NCI-H1417 treated with DMSO at 0.1 percent for 48 hours (cell line): ENCODE measurements at places on chromosomes 2 and 18.

- DNase-seq = no peak
These were observed 92.9 kb downstream of the TWIST2 start for GRCh38 chr2:238940806-238941205.

DNA sequence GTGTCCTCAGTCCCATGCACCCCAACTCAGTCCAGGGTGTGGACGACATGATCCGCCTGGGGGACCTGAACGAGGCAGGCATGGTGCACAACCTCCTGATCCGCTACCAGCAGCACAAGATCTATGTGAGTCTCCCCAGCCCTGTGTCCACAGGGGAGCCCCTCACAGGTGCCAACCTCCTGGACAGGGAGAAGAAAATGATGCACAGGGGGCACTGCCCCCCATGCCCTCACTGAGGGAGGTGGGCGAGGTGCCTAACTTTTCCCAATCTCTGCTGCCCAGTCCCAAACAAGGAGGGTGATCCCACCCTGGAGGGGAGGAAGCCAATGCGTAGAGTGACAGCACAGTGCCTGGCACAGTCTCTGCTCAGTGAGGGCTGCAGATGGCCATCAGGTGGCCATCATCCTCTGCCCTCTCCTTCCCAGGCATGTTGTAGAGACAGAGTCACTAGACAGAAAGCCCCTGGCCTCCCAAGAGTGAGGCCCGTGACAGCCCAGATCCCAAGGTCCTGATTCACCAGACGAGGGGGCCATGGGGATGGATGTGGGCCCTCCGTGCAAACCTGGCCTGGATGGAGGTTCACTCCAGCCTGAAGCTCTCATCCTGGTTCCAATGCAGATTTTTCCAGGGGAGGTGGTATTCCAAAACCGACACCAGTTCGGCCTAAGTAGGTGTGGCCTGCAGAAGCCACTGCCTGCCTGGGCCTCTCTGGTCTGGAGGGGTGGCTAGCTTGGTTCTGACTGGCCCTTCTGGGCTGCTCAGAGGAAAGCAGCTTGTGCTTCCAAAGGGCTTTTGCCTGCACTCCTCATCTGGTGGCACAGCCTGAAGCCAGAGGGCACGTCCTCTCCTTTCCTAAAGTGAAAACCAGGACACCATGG, 30.0 kb downstream of the MYO7B start:
- no peak for DNase-seq

- no peak for DNase-seq
These were observed 367.1 kb downstream of the HRH4 start for GRCh38 chr18:24827501-24827900.

GRCh38 chr18:54444319-54444914, 86.7 kb downstream of the C18orf54 start:
- DNase-seq = no peak

DNA sequence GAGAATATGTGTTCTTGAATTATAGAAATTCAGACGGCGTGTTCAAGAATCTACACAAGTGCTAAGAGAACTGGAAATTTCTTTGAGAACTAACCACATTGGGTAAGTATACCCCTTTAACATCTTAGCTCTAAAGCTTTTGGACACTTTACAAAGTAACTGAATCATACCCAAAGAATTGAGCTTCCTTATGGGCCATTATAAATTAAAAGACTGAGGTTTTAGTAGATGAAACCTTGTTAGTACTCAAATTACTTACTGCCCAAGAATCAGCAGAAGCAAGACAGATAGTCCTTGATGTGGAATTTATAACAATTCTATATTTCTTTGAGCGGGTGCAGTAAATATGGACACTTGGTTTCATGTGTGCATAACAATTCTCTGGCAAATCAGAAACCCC, 168.3 kb downstream of the PRPF40A start:
- no peak for DNase-seq

DNA sequence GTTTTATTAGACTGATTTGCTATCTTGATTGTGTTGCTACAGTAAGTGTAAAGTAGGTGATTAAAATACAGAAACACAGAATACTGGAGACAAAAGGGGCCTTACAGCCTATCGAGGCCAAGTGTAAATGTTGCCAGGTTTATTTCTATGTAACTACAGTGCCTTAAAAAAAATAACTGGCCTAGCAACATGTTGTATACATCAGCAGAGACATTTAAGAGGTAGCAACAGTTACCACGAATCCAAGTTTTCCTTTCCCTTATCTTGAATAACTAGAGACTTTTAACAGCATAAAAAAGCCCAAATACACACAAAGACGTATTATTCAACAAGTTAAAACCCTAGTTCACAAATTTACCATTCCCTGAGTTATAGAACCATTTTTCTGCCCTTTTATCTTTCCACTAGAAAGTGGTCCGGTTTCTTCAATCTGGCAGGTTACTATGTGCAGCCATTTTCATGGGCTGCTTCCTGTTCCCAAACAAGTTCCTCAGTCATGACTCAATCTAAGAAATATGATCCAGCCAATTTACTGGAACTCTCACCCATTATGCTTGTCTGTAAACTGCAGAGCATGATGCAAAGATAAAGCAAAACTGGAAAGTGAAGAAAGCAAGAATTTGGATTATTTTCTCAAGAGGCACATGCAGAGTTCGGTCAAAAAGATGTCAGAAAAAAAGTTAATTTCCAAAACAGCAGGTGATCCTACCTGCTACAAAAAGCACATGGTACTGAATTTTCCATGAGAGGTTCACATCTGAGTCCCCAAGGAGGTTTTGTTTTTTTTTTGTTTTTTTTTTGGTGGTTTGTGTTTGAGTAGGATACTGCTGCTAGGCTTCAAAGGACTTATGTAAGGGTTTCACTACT, 22.2 kb downstream of the NFE2L2 start:
- DNase-seq = no peak

- DNase-seq = no peak
These were observed 138.3 kb upstream of the TTC39C start for GRCh38 chr18:23875966-23876895.

GRCh38 chr2:227397562-227397961, 9.8 kb upstream of the SCYGR1 start:
- DNase-seq = no peak

- DNase-seq = no peak
These were observed 830 bp upstream of the MERTK start for GRCh38 chr2:111897630-111897923.

- no peak for DNase-seq
These were observed 138.7 kb downstream of the RNF152 start for GRCh38 chr18:61754039-61754583.

- DNase-seq = no peak
These were observed 2.3 kb downstream of the RAB11FIP5 start for GRCh38 chr2:73110168-73111072.
